ENCODE measurements at places on chromosomes 7 and 10.

- DNase-seq: no peak
Observed at GRCh38 chr10:1972406-1972805, 235.1 kb upstream of the ADARB2 start.

GRCh38 chr7:54788664-54789063 is 29.7 kb upstream of the SEC61G start:
- peak; percentile 61 for DNase-seq

GRCh38 chr10:68052463-68052862 is 22.6 kb downstream of the HERC4 start:
- no peak for DNase-seq

GRCh38 chr7:25181532-25181931 is 46.8 kb downstream of the NPVF start:
- no peak for DNase-seq

GRCh38 chr7:41576166-41576565 is 126.7 kb downstream of the INHBA start:
- no peak for DNase-seq

DNA sequence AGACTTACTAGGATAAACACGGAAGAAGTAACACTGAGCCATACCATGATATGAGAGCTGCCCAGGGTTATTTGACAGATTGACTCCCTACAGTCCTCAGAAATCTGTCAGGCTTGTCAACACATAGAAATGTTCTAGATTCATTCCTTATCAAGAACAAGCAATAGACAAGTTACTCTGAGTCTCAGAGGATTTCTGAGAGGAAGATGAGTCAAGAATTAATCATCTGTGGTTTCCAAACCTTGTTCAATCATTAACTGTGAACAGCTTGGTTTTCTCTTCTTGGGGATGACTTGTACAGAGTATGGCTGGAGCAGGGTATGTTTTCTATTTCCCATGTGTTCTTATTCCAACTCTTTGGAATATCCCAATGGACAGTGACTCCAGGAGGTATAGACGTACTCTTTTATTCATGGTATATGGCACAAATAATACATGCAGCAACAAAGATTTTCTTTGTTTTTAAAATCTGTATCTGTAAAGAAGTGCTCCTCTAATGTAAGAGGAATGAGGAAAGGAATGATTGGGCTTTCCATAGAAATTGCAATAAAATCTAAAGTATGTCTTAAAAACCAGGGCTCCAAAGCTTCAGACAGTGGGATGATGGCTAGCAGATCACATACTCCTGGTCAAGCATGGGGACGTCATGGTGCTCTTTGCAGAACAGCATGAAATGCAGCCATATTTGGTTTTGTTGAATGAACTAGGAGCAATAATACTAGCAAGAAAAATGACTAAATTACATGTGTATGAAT is 11.9 kb upstream of the SFR1 start:
- DNase-seq: peak; percentile 27

GRCh38 chr10:17811146-17811865 is 2.2 kb downstream of the MRC1 start:
- no peak for DNase-seq

GRCh38 chr10:91977491-91977890 is 53.9 kb downstream of the BTAF1 start:
- DNase-seq: no peak

GRCh38 chr10:51606825-51607462 is 92.5 kb downstream of the CSTF2T start:
- DNase-seq: no peak

DNA sequence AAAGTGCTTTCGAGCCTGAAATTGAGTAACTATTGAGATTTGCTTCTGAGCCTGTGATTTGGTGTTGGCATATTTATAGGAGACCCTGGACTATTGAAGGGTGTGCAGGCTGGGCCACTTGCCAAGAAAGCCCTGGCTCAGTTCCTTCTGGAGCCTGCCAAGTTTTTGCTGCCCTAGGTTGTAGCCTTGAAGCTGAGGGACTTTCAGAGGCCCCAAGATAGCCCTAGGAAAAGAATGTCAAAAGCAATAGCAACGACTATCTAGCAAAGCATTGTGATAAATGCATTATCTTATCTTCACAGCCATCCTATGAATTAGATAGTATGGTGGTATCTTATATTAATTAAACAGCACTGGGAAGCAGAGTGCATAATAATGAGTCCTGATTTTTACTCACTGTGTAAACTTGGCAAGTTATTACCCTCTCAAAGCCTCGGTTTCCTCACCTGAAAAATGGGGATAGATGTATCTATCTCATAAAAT is 473.7 kb upstream of the PODXL start:
- DNase-seq: no peak

DNA sequence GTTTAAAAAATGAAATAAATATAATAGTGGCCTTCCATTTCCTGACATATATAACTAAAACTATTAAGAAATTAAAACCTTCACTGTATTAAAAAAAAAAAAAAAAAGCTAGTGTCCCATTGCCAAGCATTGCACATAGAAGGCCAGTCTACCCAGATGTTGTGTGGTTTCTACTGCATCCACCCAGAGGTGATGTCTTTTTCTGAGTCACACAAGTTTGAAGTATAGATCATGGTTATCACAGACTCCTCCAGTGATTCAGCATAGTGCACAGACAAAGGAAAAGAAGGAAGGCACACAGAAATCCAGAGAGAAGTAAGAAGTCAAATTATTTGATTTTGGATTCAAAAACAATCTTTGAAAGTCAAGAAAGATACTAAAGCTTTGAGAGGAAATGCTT is 429.0 kb downstream of the ETV1 start:
- no peak for DNase-seq
